Central memory CD8-positive, alpha-beta T cell (primary cell): ENCODE measurements at places on chromosomes 1 and 21.

DNA sequence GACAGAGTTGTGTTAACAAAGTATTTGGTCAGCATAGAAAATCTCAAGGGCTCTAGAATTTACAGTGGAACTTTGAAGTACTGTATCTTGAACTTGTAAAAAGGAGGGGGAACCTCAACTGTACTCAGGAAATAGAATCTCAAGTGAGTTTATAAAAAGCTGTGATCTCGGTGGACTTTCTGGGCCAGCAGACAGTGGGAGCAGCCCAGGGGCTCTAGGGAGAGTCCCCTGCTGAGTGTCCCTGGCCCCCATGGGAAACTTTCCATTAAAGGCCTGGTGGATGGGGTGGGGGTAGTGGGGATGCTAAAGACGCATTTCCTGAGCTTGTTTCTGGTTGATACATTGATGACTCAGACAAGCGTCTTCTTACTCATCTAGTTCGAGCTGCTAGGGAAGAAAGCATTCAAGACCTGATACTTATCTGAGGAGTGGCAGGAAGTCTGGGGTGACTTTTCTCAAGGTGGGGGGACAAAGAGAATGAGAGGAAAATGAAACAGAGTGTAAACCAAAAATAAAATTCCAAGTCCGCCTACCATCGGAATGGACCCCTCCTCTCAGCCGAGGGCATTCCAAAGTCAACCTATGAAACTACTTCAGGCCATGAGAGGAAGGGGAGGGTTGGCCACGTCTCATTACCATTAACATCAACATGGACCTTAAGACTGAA, 65.5 kb downstream of the NID1 start:
- H3K27me3 ChIP-seq = no peaks in the 10 kb centered on the region
- peaks cover 11% of the 10 kb centered on the region for H3K36me3 ChIP-seq
- H3K27ac ChIP-seq = peak overlapping the region; percentile 94

DNA sequence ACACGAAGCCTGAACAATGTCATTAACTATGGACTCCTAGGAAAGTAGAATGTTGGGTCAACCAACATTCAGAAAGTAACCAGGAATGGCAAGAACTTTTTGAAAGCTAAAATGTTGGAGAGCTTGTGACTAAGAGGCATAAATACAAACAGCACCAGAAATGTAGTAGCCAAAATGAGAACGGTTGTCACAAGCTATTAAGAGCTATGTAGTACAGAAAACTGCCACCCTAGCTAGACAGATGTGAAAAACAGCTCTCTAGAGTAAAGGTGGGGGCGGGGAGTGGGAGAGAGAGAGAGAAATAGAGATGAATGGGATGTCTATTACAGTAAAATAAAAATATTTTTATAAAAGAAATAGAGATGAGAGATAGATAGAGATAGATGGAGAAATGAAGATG, 35.1 kb downstream of the SLC44A5 start:
- peaks cover 10% of the 10 kb centered on the region for H3K27me3 ChIP-seq
- DNase-seq = no peak
- no peak overlapping the region for H3K27ac ChIP-seq

DNA sequence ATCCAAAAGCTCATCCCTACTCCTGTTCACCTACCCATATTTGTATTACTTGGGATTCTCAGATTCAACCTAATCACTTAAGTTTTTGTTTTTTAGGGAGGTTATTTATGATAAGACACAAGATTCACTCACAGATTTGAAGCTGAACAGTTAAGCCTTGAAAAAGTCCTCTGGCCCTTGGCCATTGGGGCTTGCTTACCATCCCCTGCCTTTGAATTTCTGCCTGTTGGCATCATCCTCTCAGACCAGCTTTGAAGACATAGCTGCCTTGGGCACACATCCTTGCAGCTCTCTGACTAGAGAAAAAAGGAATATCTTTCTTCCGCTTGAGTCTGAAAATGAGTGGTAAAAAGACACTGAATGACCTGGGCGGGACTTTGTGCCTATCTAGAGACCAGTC, 41.8 kb upstream of the RALGPS2 start:
- H3K27me3 ChIP-seq = no peaks in the 10 kb centered on the region
- no peak overlapping the region for H3K4me3 ChIP-seq
- no peaks in the 10 kb centered on the region for H3K4me1 ChIP-seq
- H3K36me3 ChIP-seq = no peaks in the 10 kb centered on the region
- H3K27ac ChIP-seq = no peak overlapping the region

DNA sequence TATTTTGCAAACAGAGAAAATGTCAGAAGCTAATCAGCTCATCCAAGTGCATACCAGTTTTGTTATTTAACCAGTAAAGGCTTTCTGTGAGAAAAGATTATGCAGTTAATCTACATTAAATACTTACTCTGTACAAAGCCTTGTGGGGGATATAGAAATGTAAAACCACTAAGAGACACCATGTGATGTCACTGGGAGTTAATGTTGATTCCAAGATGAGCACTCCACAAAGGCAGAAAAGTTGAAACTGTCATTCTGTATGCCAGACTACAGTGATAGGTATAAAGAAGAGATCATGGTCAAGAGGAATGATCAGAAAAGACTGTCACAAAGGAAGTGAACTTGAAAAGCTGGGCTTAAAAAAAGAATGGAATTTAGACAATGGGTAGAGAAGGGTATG, 100.3 kb upstream of the SGIP1 start:
- no peak for DNase-seq
- H3K27ac ChIP-seq = no peak overlapping the region
- H3K27me3 ChIP-seq = no peaks in the 10 kb centered on the region
- H3K4me3 ChIP-seq = no peak overlapping the region
- no peaks in the 10 kb centered on the region for H3K36me3 ChIP-seq

DNA sequence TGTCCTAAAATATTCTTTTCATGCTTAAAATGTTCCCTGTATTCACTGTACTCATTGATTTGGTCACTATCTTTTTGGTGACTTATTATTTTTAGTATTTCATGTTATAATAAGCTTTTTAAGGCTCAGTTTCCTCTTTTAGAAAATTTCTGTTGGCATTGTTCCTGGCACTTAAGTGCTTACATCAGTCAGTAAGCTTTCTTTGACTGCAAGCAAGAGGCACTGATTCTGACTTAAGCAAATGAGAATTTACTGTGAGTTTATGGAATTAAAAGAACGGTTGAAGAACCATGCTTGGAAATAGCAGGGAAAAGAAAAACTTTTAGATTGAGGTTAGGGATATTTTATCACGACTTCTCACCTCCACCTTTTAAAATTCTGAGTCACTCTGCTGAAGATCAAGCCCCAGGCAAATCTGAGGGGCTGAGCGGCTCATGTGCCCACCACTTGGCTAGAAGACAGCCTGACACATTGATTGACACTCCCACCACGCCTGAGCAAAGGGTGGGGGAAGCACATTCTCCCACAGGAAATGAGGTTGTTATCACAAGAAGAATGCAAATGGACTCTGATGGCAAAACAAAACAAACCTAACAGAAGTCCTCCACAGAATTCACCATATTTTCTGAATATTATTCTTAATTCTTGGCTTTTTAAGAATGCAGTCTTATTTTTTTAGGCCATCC, 102.8 kb downstream of the KCTD3 start:
- H3K36me3 ChIP-seq = no peaks in the 10 kb centered on the region
- no peak overlapping the region for H3K27ac ChIP-seq
- no peak for DNase-seq
- H3K4me3 ChIP-seq = no peak overlapping the region

- DNase-seq = no peak
- no peak overlapping the region for H3K27ac ChIP-seq
- H3K27me3 ChIP-seq = no peaks in the 10 kb centered on the region
- H3K4me3 ChIP-seq = no peak overlapping the region
These were observed 11.2 kb downstream of the RGL1 start for GRCh38 chr1:183816110-183816509.

DNA sequence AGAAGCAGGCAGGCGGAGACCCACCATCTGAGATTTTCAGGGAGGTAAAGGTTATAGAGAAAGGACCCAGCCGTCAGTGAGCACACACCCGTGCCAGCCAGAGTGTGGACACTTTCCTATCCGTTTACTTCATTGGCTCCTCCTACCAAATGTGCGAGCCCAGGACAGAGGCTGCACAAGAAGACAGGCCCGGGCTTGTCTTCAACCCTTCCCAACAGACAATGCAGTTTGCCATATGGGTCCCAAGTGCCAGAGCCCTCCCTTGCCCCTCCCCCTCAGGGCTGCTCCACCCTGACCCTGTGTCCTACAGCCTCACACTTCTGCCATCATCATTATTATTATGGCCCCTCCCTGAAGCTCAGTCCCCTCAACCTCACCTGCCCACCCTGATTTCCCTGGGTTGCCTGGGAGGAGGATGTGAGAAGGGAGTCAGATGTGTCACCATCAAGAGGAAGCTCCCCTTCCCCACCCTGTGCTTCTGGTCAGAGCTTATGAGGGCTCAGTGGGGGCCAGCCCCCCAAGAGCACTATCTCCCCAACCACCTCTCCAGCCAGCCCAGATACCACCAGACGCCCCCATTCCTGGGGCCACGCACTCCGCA, 9.4 kb downstream of the LAPTM5 start:
- peaks cover 97% of the 10 kb centered on the region for H3K4me1 ChIP-seq
- DNase-seq = no peak
- H3K27ac ChIP-seq = peak overlapping the region; percentile 94
- H3K36me3 ChIP-seq = peaks cover 60% of the 10 kb centered on the region
- H3K27me3 ChIP-seq = no peaks in the 10 kb centered on the region

GRCh38 chr1:25927521-25928265, 21.5 kb upstream of the STMN1 start:
- peaks cover under 1% of the 10 kb centered on the region for H3K4me1 ChIP-seq
- H3K27ac ChIP-seq = no peak overlapping the region
- H3K4me3 ChIP-seq = no peak overlapping the region
- no peak for DNase-seq

DNA sequence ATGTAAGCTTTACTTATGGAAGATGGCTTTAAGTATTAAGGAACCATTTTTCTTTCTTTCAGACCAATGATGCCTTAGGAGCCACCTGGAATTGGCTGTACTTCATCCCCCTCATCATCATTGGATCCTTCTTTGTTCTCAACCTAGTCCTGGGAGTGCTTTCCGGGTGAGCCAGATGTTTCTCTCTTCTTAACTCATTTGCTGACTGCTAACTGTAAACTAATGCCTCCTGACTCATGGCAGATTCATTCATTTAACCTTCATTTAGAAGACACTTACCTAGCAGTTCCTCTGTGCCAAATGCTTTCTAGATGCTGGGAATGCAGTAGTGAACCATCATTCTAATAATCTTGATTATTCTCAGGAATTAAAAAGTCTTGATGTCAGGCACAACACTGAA, 168.0 kb downstream of the CACNA1E start:
- H3K27ac ChIP-seq = no peak overlapping the region
- H3K36me3 ChIP-seq = no peaks in the 10 kb centered on the region
- H3K27me3 ChIP-seq = peaks cover 51% of the 10 kb centered on the region
- H3K4me1 ChIP-seq = no peaks in the 10 kb centered on the region
- H3K4me3 ChIP-seq = no peak overlapping the region
- no peak for DNase-seq

DNA sequence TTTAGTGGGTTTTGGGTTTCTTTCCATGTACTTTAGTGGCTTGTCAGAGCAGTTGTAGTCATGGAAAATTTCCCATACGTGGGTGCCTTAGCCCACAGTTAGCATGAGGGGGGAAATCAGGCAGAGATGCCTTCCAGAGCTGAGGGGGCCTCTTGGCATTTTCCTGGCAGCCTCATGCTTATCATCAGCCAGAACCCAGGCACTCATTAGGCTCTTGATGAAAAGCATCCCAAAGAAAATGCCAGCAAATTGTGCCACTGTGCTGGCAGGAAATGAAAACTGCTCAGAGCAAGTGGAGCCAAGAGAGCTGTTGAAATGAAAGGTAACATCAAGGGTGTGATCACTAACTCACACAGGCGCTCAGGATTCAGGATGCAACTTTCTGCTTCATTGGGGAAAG, 128.0 kb downstream of the TNNI3K start:
- H3K27me3 ChIP-seq = no peaks in the 10 kb centered on the region
- H3K4me3 ChIP-seq = no peak overlapping the region
- H3K36me3 ChIP-seq = no peaks in the 10 kb centered on the region
- DNase-seq = no peak
- H3K27ac ChIP-seq = no peak overlapping the region
- H3K4me1 ChIP-seq = no peaks in the 10 kb centered on the region

DNA sequence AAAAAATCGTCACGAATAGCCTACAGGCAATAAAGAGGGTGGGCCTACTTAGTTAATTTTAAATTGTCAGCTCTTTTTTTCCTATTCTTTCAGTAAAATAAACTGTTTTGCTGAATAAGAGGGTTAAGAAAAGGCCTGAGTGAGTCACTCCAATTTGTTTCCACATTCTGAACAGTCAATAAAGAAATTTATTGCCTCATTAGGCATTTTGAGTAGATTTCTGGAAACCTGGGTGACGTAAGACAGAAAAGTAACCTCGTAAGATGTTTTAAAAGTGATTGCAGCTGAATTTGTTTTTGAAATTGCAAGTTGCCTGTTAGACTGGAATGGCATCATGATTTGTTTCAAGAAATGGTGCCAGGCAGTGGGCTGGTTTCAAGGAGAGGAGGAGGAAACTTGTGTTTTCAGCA, 439.3 kb downstream of the USP25 start:
- no peaks in the 10 kb centered on the region for H3K36me3 ChIP-seq
- H3K27me3 ChIP-seq = no peaks in the 10 kb centered on the region
- DNase-seq = no peak
- no peaks in the 10 kb centered on the region for H3K4me1 ChIP-seq
- H3K4me3 ChIP-seq = no peak overlapping the region
- no peak overlapping the region for H3K27ac ChIP-seq
